K562 (cell line): ENCODE measurements at places on chromosomes 4 and X. TPM values are rescaled to one million over a fixed set of nuclear protein-coding genes. Genes with fewer than 3 reads are reported as not detected.

GRCh38 chrX:44068043-44068442 lies 94.9 kb upstream of the NDP start:
- H3K4me1 ChIP-seq = no peaks in the 10 kb centered on the region
- no peak for DNase-seq
- H3K36me3 ChIP-seq = no peaks in the 10 kb centered on the region
- H3K27me3 ChIP-seq = peaks cover 3% of the 10 kb centered on the region; the same call in 1 of the 2 replicates
- H3K27ac ChIP-seq = no peak overlapping the region

Gene MAMLD1
- 0.18 TPM in 1 of 2 replicates, not detected in the other for total RNA-seq

Gene IL15
- 0.33 and 0.76 TPM in 2 replicates for total RNA-seq

DNA sequence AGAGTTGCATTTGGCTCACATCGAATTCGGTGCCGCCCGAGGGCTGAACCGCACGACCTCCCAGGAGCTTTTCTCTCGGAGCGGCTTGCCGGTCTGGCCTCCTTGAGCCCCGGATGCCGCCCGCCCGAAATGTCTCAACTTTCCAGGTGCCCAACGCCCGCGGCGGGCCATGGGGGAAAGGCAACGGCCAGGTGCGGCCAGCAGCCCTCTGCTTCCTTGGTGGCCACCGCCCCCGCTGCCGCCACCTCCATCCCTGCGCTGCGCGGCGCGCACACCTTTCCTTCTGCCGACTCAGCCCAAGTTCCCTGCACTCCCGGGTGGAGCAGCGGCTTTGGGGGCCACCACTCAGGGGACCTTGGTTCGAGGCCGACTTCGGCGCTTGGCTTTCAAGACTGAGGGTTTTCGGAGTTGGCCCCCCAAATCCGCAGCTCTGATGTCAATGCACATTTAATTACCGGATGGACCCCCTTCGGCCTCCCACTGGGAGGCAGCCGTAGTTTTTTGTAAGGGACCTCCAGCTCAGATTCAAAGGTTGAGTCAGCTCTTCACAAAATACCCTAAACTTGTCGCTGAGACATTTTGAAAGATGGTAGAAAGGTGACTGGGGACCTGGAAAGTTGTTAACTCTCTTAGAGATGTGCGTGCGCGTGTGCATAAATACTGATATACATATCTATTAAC lies 1.1 kb downstream of the AFF2 start:
- DNase-seq = no peak
- no peaks in the 10 kb centered on the region for H3K27me3 ChIP-seq
- no peaks in the 10 kb centered on the region for H3K4me1 ChIP-seq
- H3K36me3 ChIP-seq = no peaks in the 10 kb centered on the region
- no peak overlapping the region for H3K27ac ChIP-seq

DNA sequence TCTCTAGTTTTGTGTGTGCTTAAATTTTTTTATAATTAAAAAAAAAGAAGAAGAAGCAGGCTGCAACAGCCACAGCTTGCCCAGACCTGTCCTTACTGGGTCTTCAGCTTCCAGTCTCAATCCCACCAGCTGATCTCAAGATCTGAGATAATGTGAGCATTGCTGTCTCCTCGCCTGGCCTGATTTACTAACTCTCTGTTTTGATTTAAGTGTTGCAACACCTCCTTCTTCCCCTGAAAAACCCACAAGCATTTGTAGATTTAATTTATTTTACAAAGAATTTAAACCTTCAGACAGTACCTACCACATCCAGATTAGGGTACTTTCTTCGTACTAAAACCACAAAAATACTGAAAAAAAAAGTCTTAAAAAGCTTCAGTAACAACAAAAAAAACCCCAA lies 38.0 kb downstream of the FAM241A start:
- peaks cover 17% of the 10 kb centered on the region; the same call in 1 of the 3 replicates for H3K36me3 ChIP-seq
- no peaks in the 10 kb centered on the region for H3K4me1 ChIP-seq
- no peak for DNase-seq
- no peaks in the 10 kb centered on the region for H3K27me3 ChIP-seq
- H3K27ac ChIP-seq = no peak overlapping the region

- no peaks in the 10 kb centered on the region for H3K4me1 ChIP-seq
- 0 out of 3 replicates have a peak, but pooled peaks cover 2% of the 10 kb centered on the region for H3K27me3 ChIP-seq
- no peaks in the 10 kb centered on the region for H3K36me3 ChIP-seq
- H3K4me3 ChIP-seq = no peak overlapping the region
- no peak for DNase-seq
Measured at GRCh38 chr4:187071946-187072600, 348.4 kb upstream of the FAT1 start.

DNA sequence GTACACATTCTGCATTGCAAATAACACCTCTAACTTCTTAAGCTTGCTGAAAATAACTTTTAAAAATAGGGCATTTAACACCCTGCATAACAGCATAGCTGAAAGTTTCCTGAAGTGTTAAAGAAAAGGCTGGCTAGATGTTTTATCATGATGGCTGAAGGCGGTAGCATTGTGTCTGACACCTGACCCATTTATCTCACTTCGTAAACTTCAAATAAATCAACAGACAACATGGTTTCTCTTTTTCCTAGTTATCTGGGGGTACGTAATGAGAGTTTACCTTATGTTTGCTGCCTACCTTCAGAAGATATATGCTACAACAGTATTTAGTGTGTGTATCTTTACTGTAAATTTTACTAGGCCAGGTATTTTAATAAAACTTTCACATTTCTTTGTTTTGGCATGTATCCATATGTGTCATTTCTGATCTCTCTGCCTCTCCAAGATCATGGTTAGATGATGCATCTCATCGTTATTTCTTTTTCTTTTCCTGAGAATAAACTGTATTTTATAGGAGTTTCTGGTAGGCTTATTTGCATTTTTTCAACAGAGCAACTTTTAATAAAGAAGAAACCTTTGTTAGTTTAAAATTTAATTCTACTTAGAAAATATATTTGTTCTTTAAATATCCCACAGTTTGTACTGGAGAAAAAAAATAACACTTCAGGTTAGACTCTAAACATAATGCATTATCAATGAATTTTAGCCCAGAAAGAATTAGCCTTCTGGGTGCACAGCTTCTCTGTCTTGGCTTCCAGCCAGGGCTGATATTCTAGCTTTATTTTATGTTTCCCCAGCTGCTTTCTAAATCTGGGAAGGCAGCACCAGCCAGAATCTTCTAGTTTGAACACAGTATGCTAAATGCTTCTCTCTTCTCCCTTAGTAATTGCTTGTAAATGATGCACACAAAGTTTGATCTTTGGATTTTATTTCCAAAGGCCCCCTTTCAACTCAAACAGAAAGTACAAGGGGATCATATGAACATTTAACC lies 2.9 kb downstream of the NDST4 start:
- no peaks in the 10 kb centered on the region for H3K4me1 ChIP-seq
- no peaks in the 10 kb centered on the region for H3K36me3 ChIP-seq
- no peaks in the 10 kb centered on the region for H3K27me3 ChIP-seq
- DNase-seq = no peak

Gene ABCB7
- total RNA-seq = 26.1 and 26.2 TPM in 2 replicates

GRCh38 chr4:89469516-89469915 lies 161.9 kb upstream of the GPRIN3 start:
- no peaks in the 10 kb centered on the region for H3K27me3 ChIP-seq
- no peak for DNase-seq
- H3K36me3 ChIP-seq = no peaks in the 10 kb centered on the region

Gene S100P
- total RNA-seq = 13.2 and 16.8 TPM in 2 replicates

GRCh38 chr4:78720204-78720603 lies 55.9 kb upstream of the BMP2K start:
- DNase-seq = peak; percentile 46
- H3K36me3 ChIP-seq = no peaks in the 10 kb centered on the region; the same call in 2 of the 3 replicates

- DNase-seq = no peak
- H3K36me3 ChIP-seq = no peaks in the 10 kb centered on the region
- H3K27ac ChIP-seq = no peak overlapping the region
- no peaks in the 10 kb centered on the region for H3K27me3 ChIP-seq
- no peaks in the 10 kb centered on the region for H3K4me1 ChIP-seq
Measured at GRCh38 chr4:141675384-141675783, 39.0 kb downstream of the IL15 start.
